Activated T-cell treated with anti-CD3 and anti-CD28 coated beads, Interleukin-2, amount 50 U/mL, for 72 hours (primary cell): ENCODE measurements at places on chromosomes 13 and 19.
A peak's percentile ranks its signal among the peaks of the same experiment; 100 is the strongest.

DNA sequence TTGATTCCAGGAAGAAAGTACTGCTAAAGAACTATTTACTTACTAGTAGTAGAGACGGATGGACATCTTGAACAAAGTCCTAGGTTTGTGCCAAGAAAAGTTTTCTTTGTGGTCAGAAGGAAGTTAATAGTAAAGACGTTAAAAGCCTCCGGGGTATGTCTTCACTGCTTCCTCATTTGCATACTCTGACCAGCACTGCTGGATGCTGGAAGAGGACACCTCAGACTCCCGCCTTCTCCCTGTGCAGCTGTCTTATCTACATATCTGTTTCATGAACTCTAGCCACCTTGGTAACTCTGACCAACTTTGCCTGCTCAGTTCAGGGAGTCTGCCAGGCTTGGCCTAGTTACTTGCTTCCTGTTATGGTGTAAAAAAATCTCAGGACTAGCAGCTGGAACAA, 1109.1 kb upstream of the MIR17HG start:
- DNase-seq, result no peak

DNA sequence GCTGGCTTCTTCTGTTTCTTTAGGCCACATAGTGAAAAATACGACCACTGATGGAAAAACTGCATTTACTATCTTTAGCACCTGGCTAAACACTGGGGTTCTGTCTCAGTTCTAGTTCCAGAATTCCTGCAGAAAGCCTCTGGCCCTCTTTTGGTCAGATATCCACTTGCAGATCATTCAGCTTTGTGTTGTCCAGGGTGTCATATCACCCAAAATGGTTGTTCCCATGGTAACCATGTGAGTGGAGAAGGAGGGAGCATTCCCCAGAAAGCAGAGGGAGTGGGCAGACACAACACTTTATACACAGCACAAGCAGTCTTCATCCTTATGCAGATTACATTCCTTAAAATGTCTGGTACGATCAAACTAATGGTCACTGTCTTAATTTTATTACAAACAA, 73.5 kb downstream of the CAB39L start:
- no peak for DNase-seq

DNA sequence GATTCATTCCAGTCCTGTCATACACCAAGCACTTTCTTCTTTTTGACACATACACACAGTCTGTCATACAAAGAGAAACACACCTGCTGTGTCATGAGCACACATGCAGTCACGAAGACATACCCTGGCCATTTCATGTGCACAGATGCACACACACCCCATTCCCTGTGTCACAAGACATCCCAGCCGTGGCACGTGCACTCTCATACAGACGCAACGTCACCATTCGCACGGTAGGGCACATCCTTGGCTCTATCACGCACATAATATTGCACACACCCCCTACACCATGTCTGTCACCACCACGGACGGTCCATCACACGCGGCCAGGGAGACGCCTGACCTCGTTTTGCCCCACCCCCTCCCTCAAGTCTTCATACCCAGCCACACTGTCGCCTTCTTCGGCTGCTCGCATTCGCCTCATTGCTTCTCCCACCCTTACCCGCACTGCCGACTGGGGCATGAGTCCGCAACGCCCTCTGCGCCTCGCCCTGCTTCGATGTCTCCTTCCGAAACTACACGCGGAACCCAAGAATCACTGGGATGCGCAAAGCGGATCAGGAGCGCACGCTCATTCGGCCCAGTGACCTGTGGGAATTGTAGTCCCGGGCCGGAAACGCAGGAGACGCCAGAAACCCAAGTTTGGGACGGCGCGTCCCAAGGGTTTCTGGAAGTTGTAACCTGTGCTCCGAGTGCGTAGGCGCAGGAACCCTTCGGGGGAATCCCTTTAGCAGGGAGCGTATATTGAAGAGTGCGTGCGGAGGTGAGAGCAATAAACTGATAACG, 6.8 kb upstream of the ZNF283 start:
- peak; percentile 22 for DNase-seq

GRCh38 chr13:74839656-74840055, 642.3 kb downstream of the TBC1D4 start:
- no peak for DNase-seq

DNA sequence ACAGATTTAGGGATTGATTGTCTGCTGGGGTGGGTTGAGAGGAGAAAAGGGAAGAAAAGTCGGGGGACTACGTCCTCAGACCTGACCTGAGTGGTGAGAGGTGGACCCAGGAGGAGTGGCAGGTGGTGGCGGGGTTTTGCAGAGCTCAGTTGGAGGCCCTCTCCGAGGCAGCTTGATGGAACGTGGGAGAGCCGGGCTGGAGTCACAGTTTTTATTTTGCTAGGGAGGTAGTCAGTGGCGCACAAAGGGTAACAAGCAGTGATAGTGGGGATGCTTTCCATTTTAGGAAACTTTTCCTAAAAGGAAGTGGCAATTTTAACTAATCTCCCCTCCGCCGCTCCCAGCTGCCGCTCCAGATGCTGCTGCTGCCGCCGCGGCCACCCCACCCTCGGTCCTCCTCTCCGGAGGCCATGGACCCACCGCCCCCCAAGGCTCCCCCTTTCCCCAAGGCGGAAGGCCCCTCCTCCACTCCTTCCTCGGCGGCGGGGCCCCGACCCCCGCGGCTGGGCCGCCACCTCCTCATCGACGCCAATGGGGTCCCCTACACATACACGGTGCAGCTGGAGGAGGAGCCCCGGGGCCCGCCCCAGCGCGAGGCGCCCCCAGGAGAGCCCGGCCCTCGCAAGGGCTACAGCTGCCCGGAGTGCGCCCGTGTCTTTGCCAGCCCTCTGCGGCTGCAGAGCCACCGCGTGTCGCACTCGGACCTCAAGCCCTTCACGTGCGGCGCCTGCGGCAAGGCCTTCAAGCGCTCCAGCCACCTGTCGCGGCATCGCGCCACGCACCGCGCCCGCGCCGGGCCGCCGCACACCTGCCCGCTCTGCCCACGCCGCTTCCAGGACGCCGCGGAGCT, 1.1 kb upstream of the ZNF581 start:
- DNase-seq, result no peak

- peak; percentile 44 for DNase-seq
Observed at GRCh38 chr19:13150931-13151604, 857 bp downstream of the IER2 start.

- DNase-seq, result no peak
Observed at GRCh38 chr19:1239420-1239795, 1.6 kb upstream of the CBARP start.

GRCh38 chr19:3137119-3137518, 1.3 kb downstream of the GNA15 start:
- DNase-seq, result no peak

GRCh38 chr19:35766571-35767104, 8.7 kb downstream of the PROSER3 start:
- no peak for DNase-seq

- no peak for DNase-seq
Observed at GRCh38 chr19:42461700-42462324, 19.1 kb upstream of the CXCL17 start.

GRCh38 chr13:25585000-25585399, 213.2 kb downstream of the ATP8A2 start:
- DNase-seq, result no peak
